ENCODE measurements at places on chromosomes 3 and 15. TPM values are rescaled to one million over a fixed set of nuclear protein-coding genes. Genes with fewer than 3 reads are reported as not detected.

HYAL3 gene
- total RNA-seq, result 8.3 TPM

SLC4A7 gene
- 19.6 TPM for total RNA-seq

ADGRG7 gene
- 0.08 TPM for total RNA-seq

ADAMTSL3 gene
- total RNA-seq, result not detected

RAD51 gene
- 15.7 TPM for total RNA-seq

AADACL2 gene
- not detected for total RNA-seq

DUOX1 gene
- total RNA-seq, result 1.5 TPM

FGF12 gene
- total RNA-seq, result not detected

DNA sequence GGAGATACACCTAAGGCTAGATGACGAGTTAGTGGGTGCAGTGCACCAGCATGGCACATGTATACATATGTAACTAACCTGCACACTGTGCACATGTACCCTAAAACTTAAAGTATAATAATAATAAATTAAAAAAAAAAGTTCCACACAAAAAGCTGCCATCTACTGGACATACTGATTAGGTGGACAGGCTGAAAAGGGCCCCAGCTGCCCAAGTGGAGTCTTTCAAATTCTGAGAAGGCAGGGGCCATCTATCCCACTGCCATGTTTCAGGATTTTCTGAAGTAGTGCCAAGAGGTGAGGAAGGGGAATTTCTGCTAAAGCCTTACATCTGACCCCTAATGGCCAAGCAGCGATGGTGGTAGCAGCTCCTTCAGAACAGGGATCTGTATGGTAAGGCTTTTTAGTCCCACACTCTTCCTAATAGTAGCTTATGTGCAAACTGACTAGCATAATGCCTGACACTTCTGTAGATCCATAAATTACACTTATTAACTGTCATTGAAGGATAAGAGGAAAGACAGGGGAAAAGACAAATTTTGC, 7.7 kb downstream of the FSTL1 start:
- DNase-seq, result no peak

DNA sequence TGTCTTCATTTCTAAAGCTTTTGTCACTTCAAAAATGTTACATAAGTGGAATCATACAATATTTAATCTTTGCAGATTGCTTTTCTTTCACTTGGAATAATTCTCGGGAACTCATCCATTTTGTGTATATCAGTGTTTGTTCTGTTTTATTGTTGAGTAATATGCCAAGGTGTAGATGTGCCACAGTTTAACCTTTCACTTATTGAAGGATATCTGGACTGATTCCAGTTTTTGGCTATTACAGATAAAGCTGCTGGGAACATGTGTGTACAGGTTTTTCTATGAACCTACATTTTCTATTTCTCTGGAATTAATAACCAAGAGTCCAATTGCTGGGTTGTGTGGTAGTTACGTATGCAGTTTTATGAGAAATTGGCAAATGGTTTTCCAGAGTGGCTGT, 334.9 kb downstream of the PTPRG start:
- no peak for DNase-seq

GRCh38 chr15:41934843-41935242, 37.5 kb downstream of the EHD4 start:
- peak; percentile 78 for DNase-seq

DNA sequence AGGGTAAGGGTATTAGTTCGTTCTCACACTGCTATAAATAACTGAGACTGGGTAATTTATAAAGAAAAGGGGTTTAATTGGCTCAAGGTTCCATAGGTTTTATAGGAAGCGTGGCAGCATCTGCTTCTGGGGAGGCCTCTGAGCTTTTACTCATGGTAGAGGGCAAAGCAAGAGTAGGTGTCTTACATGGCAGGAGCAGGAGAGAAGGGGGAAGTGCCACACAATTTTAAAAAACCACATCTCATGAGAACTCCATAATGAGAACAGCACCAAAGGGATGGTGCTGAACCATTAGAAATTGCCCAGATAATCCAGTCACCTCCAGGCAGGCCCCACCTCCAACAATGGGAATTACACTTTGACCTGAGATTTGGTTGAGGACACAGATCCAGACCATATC, 12.2 kb downstream of the RNF111 start:
- no peak for DNase-seq

GRCh38 chr3:56302417-56302816, 165.8 kb downstream of the ERC2 start:
- DNase-seq, result peak; percentile 11

DNA sequence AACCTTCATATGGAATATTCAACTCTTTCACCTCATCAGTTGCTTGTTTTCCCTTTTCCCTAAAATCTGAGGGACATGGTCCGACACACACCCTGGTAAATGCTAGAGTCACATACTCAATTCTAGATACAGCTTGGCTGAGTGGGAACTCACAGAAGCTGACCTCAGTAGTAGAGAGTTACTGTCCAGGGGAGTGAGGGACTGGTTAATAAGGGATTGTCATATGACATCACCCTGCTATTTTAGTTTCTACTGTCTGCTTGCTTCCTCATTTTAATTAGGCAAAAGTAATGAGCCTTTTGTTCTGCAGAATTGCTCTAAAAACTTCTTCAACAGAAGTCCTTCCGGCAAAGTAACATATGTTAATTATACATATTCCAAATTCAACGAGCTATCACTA, 244.5 kb downstream of the ZIC4 start:
- no peak for DNase-seq

DNA sequence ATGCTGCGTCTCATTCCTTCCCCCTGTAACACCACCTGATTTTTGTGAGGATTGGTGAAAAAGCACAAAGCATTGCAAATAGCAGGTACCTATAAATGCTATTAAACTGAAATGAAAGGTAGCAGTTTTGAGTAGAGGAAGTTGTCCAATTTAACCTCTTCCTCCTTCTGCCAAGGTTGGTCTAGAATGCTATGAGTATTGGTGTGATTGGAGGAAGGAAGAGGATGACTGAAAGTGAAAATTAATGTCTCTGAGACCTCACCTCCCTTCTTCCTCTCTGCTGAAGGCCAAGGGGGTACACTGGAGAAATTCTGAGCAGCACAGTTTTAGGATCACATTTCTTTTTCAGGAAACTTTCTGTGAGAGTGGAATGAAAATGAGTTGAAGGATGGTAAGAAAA, 94.4 kb downstream of the DTWD1 start:
- no peak for DNase-seq

- no peak for DNase-seq
These were observed 77.0 kb downstream of the MAGI1 start for GRCh38 chr3:65961733-65962132.

DNA sequence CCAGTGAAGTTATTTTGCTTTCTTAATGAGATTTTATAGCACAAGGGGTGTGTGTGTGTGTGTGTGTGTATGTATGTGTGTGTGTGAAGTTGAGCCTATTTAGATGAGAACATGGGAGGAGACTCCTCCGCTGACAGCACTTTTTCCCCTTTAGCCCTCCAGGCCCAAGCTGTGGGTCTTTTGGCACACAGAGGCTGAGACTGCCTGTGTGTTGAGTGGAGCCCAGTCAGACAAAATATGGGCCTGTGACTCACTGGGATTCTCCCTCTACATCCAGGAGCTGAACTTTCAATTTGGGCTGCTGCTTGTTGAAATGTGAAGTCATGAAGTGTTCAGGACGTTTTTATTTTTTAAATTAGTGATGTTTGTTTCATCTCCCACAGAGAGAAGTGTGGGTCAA, 108.0 kb downstream of the MFSD1 start:
- DNase-seq, result no peak

DNA sequence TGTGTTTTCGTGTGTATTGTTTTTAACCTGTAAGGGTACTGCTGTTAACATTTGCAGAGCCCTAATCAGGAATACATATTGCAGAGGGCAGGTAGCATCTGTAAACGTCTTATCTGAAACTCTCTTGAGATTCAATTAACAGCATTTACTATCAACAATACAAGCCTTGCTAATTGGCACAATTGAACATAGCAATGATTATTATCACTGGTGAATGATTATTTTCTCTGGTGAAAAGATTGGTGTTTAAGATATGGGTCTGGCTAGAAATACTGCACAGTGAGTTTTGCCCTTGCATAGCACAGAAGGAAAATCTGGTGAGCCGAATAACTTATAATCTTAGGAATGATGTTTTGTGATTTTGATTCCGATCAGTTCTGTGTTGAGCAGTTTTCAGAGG, 5.9 kb upstream of the CNTN4 start:
- DNase-seq, result no peak

DNA sequence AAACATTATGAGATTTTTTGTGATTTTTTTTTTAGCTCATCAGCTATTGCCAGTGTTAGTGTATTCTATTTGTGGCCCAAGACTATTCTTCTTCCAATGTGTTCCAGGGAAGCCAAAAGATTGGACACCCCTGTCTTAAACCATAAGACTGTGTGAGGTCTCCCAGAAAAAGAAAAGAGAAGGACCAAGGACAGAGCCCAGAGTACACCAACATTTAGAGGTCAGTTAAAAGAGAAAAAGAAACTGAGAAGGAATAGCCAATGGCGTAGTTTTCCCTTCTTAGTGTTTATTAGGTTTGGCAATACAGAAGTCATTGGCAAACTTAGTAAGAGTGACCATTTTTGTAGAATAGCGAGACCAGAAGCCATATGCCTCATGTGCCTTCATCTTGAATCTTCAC, 36.1 kb upstream of the SLC25A36 start:
- DNase-seq, result no peak

- DNase-seq, result no peak
These were observed 50.5 kb downstream of the SRGAP3 start for GRCh38 chr3:9198899-9199335.

DNA sequence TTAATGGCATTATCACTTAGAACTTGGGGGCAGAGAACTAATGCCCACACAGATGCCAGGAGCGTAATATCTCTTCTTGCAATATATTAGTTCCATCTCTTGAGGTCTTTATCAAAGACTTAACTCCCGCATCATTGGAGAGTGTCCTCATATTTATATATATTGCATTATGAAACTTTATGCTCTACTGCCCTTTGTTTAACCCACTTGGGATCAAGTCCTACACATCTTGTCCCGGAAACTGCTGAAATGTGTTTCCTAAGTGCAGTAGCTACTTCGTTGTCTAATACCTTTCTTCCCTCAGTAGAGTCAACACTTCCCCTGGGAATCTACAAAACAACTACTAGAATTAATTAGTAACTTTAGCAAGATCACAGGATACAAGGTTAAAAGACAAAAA, 1029.2 kb downstream of the OTOL1 start:
- DNase-seq, result no peak

- DNase-seq, result peak; percentile 81
These were observed 173.9 kb downstream of the SLC9A9 start for GRCh38 chr3:143674100-143674968.

GRCh38 chr3:127489357-127489756, 101.2 kb downstream of the TPRA1 start:
- no peak for DNase-seq

GRCh38 chr15:98583771-98584430, 64.4 kb upstream of the IGF1R start:
- DNase-seq, result no peak

DNA sequence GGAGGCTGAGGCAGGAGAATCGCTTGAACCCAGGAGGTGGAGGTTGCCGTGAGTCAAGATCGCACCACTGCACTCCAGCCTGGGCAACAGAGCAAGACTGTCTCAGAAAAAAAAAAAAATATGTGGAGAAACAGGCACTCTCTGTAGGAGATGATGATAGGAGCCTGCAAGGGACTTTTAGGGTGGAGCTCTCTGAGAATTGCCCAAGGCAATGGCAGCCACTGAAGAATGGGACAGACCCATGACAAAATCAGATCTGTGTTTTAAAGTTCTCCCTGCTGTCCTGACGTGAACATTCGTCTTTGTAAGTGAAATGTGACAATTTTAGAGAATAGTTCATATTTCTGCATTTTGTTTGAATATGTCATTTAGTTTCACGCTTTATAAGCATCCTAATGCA, 50.2 kb downstream of the SOX2 start:
- no peak for DNase-seq

- DNase-seq, result no peak
These were observed 56.6 kb upstream of the APEH start for GRCh38 chr3:49617390-49618013.

DNA sequence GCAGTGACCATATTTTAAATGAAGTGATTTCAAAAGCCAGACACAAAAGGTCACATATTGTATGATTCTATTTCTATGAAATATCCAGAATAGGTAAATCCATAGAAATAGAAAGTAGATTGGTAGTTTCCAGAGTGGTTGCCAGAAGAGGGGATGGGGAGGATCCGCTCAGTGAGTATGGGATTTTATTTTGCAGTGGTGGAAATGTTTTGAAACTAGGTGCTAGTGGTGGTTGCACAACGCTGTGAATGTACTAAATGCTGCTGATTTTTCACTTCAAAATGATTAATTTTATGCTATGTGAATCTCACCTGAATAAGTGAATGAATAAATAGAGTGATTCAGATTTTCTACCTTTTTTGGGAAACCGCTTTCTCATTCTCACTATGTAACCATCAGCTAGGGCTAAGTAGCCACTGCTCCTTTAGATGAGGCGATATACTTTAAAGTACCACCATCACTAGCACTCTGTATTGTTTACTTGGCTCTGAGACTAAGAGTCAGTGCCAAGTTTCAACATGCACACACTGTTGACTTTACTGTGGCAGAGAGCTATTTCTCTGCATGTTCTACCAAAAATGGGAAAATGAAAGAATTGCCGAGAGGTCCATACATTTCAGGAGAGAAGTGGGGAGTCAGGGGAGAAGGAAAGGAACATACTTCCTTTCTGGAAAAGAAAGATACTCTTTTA, 90.7 kb upstream of the GOLIM4 start:
- DNase-seq, result no peak

GRCh38 chr3:153673853-153674252, 447.3 kb upstream of the ARHGEF26 start:
- DNase-seq, result no peak

All from HT-29 (cell line).